Activated CD8-positive, alpha-beta memory T cell treated with anti-CD3 and anti-CD28 coated beads for 1 hour (primary cell): ENCODE measurements at places on chromosomes 5 and 9.
A peak's percentile ranks its signal among the peaks of the same experiment; 100 is the strongest.

DNA sequence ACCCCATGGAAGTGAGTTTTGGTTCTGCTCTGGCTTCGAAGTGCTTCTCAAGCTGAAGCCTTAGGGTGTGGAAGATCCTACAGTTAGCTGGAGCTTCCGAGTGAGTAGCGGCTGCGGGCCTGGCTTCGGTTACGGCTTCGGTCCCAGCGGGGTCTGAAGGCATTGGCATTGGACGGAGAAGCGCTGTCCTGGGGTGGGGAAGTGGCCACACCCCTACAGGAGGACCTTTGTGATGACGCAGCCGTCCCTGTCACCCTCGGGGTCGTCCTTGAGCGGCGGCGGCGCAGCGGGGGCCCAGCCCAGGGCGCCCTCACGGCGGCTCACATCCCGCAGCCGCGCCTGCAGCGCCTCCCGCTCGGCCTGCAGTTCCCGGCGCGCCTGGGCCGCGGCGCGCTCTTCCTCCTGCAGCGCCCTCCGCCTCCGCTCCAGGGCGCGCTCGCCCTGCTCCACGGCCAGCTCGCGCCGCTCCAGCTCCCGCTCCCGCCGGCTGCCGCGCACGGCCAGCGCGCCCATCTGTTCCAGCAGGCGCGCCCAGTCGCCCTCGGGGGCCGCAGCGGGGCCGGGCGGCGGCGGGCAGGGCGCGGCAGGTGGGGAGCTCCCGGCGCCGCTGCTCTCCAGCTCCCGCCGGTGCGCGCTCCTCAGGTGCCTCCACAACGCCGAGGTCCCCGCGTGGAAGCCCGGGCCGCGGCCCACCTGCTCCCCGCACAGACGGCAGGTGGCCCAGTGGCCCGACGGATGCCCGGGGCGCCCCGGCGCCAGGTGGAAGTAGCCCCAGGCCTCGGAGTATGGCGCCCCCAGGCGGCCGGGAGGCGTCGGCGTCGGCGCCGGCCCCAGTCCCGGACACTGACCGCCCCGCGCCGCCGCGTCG lies 9.9 kb downstream of the ZBED3 start:
- DNase-seq = peak; percentile 27

- DNase-seq = no peak
These were observed 48.3 kb downstream of the DAP start for GRCh38 chr5:10712574-10713366.

- peak; percentile 63 for DNase-seq
These were observed at the start of gene FAM120A for GRCh38 chr9:93450945-93451815. FAM120A (plus strand) TSS chr9:93451685; CDS start chr9:93451916, 231 bp downstream.

DNA sequence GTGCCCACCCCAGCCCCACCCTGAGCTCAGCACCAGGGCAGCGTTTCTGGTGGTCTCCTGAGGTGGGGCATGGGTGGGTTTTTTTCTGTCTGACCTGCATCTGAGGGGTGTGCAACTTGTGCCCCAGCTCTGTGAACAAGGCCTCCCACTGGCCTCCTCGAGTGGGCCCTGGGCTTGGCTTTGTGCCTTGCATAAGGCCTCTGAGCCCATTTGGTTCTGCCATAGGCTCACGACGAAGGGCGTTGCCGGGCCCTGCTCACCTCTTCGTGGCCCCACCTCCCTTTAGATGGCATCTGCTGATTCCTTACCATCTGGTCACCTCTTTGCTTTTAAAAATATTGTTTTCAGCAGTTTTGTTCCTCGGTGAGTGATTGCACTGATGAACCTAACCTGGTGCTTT lies 127.1 kb upstream of the COL5A1 start:
- no peak for DNase-seq

GRCh38 chr5:83323557-83324180 lies 147.9 kb upstream of the VCAN start:
- DNase-seq = no peak

DNA sequence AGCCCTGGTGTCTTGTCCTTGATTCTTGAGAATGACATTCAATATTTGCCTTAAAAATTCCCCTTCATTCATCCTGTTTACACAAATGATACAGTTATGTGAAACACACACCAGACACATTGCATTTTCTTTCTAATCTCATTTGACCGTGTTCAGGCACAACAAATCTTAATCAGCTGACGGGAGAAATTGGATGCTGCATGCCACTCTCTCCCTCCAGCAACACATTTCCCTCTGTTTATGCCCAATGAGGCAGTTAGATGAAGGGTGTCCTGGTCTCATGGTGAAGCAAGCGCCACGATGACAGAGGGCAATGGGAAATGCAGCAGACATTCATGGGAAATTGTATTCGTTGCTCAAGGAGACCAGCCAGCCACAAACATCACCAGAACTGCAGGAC lies 3.2 kb upstream of the FGF1 start:
- no peak for DNase-seq

DNA sequence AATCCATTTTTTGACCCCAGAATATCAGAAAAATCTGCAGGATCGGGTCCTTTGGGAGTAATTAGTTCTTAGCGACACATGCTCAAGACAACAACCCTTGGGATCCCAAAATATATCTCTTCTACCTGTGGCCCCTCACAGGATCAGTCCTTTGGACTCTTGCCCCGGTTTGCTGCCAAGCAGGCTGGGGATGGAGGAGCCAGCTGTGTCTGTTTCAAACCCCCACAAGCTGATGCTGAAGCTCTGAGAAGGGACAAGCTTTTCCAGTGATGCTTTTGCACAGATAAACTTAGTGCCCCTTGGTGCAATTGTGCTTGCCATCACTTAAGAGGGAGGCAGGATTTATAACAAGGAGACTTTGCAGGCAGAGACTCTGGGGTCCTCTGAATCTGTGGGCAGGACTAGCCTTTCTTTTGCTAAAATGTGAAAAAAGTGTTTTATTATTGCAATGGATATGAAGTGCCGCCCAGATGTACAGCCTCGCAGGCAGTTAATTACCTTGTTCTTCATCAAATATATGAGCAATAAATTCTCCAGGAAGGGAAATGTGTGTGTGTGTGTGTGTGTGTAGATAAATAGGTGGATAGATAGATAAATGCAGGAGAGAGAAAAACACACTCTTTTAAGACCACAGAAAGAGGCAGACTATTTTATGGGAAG lies 9.6 kb upstream of the LHX2 start:
- no peak for DNase-seq
